ENCODE measurements at places on chromosomes 3 and 15. TPM values are rescaled to one million over a fixed set of nuclear protein-coding genes. Genes with fewer than 3 reads are reported as not detected.

DNA sequence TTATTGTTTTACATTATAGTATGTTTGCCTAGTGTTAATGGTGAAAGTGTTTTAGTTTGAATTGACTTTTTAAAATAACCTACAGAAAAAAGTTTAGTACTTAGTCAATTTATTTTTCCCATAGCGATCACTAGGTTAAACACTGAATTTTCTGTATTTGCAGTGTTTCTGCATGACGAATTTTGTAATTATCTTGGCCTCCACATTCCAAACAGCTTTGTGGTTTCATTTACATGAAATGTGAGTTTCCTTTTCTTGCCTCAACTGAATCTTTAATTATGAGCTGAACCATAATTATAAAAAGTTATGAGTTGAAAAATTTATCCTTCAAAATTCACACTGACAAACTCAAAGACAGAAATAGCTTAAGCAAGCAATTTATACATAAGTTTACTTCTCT, 235.5 kb downstream of the CTNNB1 start:
- no peak overlapping the region for H3K27ac ChIP-seq
- no peak for DNase-seq
- H3K36me3 ChIP-seq, result no peaks in the 10 kb centered on the region
- no peak overlapping the region for H3K4me3 ChIP-seq
- H3K4me1 ChIP-seq, result no peaks in the 10 kb centered on the region
- no peaks in the 10 kb centered on the region for H3K27me3 ChIP-seq

- peaks cover 3% of the 10 kb centered on the region for H3K4me1 ChIP-seq
- no peak for DNase-seq
- no peak overlapping the region for H3K27ac ChIP-seq
- no peak overlapping the region for H3K4me3 ChIP-seq
- peaks cover 41% of the 10 kb centered on the region for H3K36me3 ChIP-seq
These were observed 61.9 kb downstream of the CD47 start for GRCh38 chr3:108028896-108029295.

GRCh38 chr3:187169231-187169960, 27.9 kb upstream of the RTP1 start:
- H3K4me1 ChIP-seq, result peaks cover 2% of the 10 kb centered on the region
- DNase-seq, result no peak
- H3K27ac ChIP-seq, result no peak overlapping the region
- peaks cover 29% of the 10 kb centered on the region for H3K27me3 ChIP-seq
- no peaks in the 10 kb centered on the region for H3K36me3 ChIP-seq
- H3K4me3 ChIP-seq, result no peak overlapping the region

The SLC28A2 gene
- total RNA-seq, result not detected

DNA sequence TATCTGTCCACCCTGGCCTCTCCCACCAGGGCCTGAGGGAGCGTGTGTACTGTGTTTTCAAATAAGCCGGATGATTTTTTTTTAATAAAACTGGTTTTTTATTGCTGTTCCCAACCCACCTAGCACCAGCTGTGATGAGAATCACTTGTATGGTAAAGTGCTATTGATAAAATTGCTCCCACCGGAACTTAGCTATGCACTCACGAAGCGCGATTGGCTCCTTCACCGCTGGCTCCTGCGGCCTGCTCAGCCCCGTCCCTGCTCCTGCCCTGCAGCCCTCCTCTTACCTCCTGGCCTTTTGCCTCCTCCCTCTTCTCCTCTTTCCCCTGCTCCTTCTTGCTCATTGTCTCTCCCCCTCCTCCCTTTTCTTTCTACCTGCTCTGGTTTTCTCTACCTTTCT, 183.7 kb downstream of the TLE3 start:
- DNase-seq, result no peak
- no peaks in the 10 kb centered on the region for H3K36me3 ChIP-seq
- H3K4me1 ChIP-seq, result no peaks in the 10 kb centered on the region
- peaks cover 7% of the 10 kb centered on the region for H3K27me3 ChIP-seq
- H3K4me3 ChIP-seq, result no peak overlapping the region

The AZI2 gene
- total RNA-seq, result 35.6 TPM

GRCh38 chr15:80815106-80815505, 35.9 kb downstream of the CEMIP start:
- H3K4me1 ChIP-seq, result peaks cover 2% of the 10 kb centered on the region
- H3K27me3 ChIP-seq, result peaks cover 20% of the 10 kb centered on the region
- no peak for DNase-seq
- H3K36me3 ChIP-seq, result no peaks in the 10 kb centered on the region
- H3K27ac ChIP-seq, result no peak overlapping the region

- H3K36me3 ChIP-seq, result no peaks in the 10 kb centered on the region
- peaks cover 13% of the 10 kb centered on the region for H3K4me1 ChIP-seq
- no peak overlapping the region for H3K27ac ChIP-seq
- no peak overlapping the region for H3K4me3 ChIP-seq
These were observed 55.6 kb upstream of the RGMA start for GRCh38 chr15:93144463-93145236.

The USP8 gene
- total RNA-seq, result 60.9 TPM

The B3GALNT1 gene
- 3.3 TPM for total RNA-seq
